ENCODE measurements at places on chromosomes 3 and 15.

DNA sequence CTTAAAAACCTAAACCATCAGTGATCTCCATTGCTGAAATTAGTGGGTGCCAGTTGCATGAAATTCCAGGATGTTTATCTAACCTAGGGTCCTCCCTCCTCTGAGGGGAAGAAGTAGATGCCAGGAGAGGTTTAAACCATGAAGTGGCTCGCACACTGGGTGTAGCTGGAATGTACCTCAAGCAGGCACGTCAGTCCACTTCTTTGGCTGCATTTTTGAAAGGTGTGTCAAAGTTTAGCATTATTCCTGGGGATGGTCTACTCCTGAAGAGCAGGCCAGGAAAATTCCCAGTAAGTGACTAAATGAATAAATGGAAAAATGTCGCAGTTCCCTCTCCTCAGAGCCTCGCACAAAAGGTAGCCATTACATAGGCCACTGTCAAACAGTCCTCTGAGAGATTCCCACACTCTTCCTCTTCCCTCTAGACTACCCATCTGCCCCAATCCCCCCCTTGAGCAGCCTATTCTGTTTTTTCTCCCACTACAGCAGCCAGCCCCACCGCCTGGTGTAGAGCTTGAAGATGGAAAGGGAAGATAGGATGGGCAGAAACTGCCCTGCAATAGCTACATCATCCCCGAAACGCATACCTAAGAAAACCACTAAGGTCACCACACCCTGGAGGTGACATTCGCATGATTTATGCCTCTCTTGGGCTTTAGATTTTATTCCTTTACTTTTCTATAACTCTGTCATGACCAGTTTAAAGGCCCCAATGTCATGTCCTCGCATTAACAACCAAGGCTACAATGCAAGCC lies 655 bp upstream of the TMOD3 start:
- peak; percentile 83 for DNase-seq

DNA sequence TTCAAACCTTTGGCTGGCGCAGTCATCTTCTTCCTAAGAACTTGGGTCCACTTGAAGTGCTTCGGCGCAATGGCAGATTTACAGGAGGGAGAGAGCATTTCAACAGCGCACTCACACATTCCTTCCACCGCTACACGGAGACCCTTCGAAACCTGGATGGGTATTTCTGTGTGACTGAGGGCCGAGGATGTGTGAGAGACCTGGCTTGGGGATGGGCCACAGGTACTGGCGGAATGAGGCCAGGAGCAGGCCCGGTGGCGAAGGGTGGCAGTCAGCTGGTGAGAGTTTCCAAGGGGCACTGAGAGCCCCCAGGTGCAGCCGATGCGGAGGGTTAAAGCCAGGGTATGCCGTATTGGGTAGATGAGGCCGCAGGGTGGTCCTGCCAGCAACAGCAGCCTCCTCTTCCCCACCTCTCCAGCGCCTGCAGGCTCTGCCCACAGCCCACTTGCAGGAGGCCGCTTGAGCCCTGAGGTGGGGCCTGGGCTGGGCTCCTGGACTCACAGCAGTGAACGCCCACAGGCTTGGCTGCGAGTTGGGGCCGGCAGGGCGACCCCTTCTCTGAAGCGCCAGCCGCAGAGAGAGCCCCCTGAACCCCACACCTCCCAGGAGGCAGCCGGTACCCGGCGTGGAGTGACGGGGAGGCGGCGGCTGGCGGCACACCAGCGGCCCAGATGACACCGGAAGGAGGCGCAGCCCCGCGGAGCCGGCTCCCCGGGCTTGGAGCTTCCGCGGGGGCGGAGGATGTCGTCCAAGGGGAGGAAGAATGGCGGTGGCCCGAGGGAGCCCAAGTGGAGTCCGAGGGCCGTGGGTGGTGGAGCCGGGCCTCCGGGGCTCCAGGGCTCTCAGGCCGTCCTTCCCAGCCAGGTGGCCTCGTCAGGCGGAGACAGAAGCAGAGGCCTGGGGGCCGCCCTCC lies 166.5 kb downstream of the NSMCE3 start:
- no peak for DNase-seq

GRCh38 chr15:41695750-41696436 lies 35.7 kb downstream of the MGA start:
- DNase-seq: peak; percentile 31

DNA sequence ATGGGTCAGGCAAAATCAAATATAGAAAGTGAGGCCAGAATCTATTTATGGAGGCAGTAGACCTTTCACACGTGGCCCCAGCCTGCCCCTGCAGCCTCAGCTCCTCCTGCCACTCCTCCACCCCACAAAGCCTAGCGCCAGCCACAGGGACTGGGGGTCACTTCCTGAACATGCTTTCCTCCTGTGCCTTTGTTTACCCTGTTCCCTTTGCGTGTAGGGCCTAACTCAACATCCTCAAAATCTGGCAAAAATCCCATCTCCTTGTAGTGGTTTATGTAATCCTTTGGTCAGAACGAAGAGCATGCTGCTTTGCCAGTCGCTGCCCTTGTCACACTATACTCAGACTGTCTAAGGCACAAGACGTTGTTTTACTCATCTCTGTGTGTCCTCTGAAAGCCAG lies 39.6 kb downstream of the KBTBD12 start:
- DNase-seq: peak; percentile 9

GRCh38 chr15:39661776-39662175 lies 80.9 kb downstream of the THBS1 start:
- no peak for DNase-seq

DNA sequence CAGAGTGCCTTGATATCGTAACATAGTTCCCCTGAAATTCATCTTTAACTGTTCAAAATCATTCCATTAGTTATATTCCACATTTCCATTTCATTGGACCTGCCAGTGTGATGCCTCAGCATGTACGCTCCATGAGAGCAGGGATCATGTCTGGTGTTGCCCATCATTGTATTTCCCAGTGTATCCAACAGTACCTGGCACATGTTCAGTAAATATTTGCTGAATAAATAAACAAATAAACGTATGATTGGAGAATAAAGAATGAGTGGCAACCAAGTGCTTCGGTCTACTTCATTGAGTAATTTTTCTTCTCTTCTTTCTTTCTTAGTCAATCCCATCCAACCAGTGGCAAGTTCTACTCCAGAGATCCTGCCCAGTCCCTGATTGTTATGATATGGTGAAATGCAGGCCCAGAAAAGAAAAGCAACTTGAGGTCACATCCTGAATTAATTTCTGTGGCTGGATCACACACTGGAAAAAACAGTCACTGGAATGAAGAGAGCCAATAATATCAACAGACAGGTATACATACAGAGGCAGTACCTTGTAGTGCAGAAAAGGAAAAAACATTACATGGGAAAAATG lies 101.2 kb downstream of the PLCH1 start:
- DNase-seq: no peak

DNA sequence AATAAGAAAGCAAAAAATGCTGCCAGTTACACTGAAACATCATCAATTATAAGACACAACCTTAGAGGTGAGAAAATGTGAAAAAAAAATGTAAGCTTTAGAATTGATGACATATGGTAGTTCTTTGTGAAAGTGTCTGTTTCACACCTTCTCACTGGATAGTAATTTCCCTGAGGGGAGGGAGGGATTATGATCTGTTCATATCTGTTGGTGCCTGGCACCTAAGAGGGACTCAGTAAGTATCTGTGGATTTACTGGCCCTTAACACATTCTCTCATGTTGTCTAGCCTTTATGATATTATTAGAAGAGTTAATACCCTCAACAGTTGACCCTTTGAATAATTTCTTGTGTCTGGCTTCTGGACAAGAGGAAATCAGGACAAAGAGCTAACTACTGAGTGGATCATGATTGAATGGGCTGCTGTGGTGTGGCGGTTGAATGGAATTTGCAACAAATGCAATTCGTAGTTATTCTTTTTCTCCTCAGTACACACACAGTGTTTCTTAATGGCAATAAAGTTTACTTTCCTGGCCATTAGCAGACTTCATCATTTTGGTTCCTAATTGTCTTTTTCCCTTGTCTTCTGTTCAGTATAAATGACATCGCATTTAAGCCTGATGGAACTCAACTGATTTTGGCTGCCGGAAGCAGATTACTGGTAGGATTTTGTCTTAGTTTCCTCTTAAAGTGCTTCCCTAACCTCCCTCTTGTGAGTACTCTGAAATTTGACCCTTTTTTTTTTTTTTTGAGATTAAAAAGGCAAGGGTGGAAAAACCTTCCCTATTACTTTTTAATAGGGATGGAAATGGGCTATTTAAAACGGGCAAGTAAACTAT lies 9.5 kb downstream of the IFT122 start:
- peak; percentile 21 for DNase-seq

- no peak for DNase-seq
Observed at GRCh38 chr3:176927280-176927679, 270.0 kb downstream of the TBL1XR1 start.

GRCh38 chr3:45798034-45798433 lies 1.7 kb upstream of the SLC6A20 start:
- no peak for DNase-seq

- DNase-seq: peak; percentile 20
Observed at GRCh38 chr3:37862219-37862902, 681 bp downstream of the CTDSPL start.

DNA sequence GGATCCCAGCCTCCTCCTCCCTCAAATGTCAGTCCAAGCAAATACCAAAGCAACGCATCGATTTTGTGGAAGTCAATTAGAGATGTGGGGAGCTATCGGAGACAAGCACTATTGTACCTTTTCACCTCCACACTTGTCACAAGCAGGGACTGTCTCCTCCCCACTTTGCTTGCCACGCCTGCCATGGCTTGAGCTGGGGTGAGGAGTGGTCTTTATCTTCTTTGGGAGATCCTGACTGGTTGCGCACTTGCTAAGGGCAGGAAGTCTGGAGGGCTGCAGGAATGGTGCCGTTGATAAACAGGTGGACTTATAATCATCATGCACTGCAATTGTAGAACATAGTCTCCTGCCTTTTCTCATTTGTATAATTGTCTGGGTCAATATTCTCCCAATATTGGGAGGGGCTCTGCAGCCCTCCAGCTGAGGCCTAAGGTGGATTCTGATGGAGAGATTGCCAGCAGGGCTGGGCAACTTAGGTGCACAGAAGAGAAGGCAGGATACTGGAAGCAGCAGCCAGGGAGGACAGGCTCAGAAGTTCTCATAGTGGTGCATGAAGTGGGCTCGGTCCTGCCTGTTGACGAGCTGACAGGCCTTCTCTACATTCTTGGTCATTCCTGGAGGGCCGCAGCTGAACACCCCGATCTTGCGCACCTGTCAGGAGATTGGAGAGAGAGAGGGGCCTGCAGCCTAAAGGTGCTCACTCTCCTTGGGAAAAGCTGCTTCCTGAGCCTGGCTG lies 20.2 kb downstream of the DUOX2 start:
- no peak for DNase-seq

DNA sequence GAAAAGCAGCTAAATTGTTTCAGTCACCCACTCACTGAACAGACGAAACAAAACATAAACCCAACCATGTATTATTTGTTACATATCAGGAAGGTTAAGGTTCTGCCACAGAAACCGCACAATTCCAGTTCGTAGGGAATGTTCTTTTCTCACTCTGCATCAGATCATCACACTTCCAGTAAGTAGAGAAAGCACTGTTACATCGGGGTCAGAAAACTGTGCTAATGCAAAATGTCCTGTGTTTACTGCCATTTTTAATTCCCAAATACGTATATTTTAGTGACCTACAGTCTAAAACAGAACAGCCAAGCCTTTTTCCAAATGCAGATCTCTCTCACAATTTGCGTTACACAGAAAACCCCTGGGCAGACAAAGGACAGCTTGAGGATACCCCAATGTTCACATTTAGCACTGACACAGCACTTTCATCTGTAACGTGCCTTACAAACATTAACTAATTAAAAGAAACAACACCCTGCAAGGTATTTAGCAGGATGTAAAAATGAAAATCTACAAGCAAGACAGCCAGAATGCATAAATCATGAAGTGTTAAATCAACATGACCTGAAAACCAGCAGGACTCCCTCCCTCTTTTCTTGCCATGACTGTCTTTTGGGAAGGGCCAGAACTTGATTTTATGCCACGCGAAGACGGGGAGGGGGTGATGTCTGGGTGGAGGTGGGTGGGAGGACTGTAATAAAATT lies 34.8 kb upstream of the SKIL start:
- no peak for DNase-seq

DNA sequence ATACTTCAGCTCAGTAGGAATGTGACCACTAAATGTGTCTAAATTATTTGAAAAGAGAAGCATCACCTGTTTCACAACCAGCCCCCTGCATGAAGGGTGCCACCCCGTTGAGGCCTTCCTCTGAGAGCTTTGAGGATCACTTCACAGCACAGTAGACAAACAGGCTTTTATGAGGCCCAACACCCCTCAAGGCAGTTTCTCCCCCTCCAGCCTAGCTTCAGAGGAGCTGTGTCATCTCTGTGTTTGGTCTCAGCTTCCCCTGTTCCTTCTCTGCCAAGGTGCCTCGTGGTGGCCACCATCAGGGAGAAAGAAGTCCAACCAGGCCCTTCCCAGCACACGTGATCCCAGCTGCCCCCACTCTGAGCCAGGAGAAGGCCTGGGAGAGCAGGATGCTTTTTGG lies 21.6 kb upstream of the DUSP7 start:
- no peak for DNase-seq

DNA sequence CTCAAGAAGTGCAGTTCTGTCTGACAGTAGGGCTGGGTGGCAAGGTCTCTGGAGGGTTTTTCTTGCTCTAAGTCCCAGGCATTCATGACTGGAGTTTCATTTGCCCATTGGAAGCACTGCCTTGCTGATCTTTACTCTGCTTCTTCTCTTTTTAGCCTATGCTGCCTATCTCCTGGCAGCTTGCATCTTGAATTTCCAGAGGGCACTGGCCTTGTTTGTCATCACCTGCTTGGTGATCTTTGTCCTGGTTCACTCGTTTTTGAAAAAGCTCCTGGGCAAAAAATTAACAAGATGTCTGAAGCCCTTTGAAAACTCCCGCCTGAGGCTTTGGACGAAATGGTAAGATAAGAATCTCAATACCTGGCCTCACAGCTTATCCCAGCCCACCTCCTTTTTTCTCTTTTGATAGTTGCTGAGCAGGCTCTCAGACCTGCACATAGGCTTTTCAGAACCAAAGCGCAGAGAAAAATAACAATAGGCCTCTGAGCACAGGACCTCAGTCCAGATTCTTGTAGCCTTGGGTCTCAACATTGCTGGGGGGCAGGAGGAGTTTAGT lies 10.9 kb downstream of the SLC28A2 start:
- DNase-seq: peak; percentile 37

- DNase-seq: no peak
Observed at GRCh38 chr3:125143538-125143937, 69.0 kb downstream of the SLC12A8 start.

Data from trophoblast cell (in vitro differentiated cells and primary cell).